ENCODE measurements at places on chromosomes 3 and 15.

DNA sequence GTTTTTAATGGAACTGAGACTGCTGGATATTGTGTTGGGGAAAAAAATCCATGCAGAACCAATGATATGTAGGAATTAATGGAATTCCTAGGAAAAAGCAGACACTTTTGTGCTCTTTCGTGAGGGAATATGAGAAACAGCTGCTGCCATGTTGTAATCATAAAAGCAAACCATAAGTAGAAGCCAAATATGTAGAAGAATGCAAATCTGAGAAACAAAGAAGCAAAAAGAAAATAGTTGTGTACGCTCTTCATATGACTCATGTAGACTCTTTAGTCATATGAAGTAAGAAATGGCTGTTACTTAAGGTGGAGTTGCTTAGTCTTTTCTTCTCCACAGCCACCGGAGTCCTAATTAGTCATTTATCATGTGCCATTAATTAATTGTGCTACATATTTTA lies 298.6 kb upstream of the ZNF717 start:
- DNase-seq = no peak

DNA sequence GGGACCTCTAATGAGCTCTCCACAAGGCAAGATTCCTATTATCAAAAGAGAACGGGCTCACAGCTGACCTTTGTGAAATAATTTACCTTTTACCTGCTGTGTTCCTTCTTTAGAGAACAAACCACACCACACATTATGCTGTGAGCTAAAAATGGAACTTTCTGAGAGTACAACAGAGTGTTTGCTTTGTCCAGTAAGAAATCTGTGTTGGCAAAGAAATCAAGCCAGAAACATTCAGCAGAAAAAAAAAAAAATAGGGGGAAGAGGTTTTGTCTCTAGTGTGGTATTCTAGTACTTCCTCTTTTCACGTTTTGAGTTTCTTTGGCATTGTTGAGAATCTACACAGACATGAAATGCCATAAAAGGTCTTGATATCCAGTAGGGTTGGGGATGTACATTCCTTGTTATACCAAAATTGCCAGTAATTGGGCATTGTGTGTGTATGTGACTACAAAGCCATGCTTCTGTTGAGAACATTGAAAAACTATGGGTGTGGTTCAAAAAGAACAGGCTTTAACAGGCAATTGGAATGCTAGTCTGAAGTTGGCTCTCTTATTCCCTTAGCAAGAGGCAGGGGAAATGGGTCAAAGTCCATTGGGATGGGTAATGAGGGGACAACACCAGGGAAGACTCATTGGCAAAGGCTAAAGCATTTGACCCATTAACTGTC lies 273.5 kb downstream of the NEK10 start:
- no peak for DNase-seq

DNA sequence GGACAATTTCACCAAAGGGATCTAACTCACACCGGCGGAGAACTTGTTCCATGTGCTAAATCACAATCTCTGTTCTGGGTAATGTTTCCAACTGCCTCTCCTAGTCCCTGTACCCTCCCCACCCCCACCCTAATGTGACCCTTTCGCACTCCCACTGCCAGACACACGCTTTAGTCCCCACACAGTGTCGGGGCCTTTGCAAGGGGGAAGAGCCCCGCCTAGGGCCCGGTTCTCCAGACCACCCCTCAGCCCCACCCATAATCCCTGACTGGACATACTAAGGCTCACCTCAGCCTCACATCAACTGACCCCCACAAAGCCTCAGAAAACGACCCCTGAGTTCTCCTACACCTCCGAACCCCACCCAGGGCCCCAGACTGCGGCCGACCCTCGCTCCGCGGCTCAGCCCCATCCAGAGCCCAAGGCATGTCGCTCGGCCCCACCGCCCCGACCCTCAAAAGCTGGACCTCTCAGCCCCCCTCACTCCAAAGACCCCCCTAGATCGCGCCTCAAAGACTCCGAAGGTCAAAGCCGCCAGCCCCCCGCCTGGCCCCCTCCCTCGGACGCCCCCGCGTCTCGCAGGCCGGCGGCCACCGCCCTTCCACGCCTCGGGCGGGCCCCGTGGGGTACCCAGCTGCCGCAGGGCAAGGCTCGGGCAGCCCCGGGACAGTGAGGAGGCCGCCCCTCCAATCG lies 72.0 kb upstream of the MAP4 start:
- no peak for DNase-seq

GRCh38 chr3:126245811-126246727 lies 65.7 kb upstream of the ALDH1L1 start:
- no peak for DNase-seq

- no peak for DNase-seq
These were observed 1102.6 kb upstream of the EPHA6 start for GRCh38 chr3:95711789-95712188.

- no peak for DNase-seq
These were observed 20.0 kb upstream of the CHD2 start for GRCh38 chr15:92879949-92880725.

- no peak for DNase-seq
These were observed 164.5 kb downstream of the SUCNR1 start for GRCh38 chr3:152037953-152038352.

DNA sequence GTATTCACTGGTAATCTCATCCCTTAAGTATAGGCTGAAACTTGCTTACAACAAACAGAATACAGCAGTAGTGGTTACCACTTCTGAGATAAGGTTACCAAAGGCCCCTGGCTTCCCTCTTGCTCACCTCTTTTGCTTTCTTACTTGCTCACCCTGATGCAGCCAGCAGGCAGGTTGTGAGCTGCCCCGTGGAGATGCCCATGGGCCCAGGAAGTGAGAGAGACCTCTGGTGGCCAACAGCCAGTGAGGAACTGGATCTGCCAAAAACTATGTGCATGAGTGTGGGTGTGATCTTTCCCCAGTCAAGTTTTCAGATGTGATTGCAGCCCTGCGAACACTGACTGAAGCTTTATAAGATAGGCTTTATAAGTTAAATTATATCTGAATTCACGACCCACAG lies 48.7 kb downstream of the NMNAT3 start:
- DNase-seq = no peak

DNA sequence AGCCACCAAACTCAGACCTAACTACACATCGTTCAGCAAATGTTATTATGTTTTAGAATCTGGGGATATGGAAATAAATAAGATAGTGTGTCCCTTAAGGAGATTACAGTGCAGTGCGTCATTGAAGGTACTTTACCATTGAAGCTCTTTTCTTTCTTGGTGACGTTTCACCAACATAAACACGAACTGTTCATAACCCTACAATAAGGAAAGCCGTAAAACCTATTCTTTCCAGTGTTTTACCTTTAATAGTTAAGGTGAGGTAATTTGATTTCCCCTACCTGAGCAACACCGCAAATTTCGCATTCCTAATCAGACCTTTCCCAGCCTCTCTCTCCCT lies 826 bp downstream of the CCDC66 start:
- no peak for DNase-seq

DNA sequence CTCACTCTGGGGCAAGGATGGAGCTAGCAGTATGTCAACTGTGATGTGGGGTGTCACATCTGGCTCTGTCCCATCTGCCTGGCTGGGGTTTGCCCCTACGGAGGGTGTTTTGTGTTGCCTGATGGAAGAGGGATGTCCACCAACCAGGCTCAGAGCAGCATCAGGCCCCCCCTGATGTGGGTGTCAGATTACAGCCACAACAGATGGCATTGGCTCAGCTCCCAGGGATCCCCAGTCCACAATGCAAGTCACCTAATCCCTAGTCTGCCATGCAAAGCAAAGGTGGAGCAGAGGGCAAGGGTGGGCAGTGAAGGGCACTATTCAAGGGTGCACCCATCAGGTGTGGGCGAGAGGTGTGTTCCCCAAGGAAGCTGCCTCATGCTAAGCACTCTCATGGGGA lies 48.9 kb upstream of the AMOTL2 start:
- no peak for DNase-seq

- DNase-seq = no peak
These were observed 14.4 kb downstream of the SLC12A6 start for GRCh38 chr15:34323217-34323616.

- DNase-seq = no peak
These were observed 124.8 kb downstream of the CTNNB1 start for GRCh38 chr3:41324156-41324475.

GRCh38 chr3:13670292-13670691 lies 121.4 kb downstream of the FBLN2 start:
- no peak for DNase-seq

GRCh38 chr15:69008056-69008455 lies 6.4 kb upstream of the NOX5 start:
- DNase-seq = no peak

- no peak for DNase-seq
These were observed 30.7 kb upstream of the DUSP7 start for GRCh38 chr3:52086976-52087663.

- DNase-seq = no peak
These were observed 52.3 kb downstream of the CTNNB1 start for GRCh38 chr3:41251593-41251992.

DNA sequence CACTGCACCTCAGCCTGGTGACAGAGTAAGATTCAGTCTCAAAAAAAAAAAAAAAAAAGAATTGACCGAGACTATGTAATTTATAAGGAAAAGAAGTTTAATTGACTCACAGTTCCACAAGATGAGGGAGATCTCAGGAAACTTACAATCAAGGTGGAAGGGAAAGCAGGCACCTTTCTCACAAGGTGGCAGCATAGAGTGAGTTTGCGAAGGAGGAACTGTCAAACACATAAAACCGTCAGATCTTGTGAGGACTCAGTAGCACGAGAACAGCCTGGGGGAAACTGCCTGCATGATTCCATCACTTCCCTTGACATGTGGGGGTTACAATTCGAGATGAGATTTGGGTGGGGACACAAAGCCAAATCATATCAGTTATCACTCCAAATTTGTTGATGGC lies 380.9 kb downstream of the EDEM1 start:
- DNase-seq = no peak

- no peak for DNase-seq
These were observed 93.2 kb downstream of the TP63 start for GRCh38 chr3:189724356-189724755.

DNA sequence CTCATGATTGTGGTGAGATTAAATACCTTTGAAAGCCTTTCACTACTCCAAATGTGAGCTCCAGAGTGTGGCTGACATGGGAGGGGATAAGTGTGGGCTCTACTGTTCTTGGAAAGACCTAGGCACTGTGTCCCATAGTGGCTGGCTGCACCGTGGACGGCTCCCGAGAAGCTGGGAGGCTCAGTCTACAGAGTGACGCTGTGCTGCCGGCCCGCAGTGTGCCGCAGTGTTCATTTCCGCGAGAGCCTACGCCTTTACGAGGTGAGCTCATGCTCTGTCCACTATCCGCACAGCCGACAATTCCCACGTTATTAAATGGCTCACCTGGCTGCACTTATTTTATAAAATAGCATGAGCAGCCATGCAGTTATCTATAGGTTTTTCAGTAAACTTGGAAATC lies 66.9 kb downstream of the MTHFS start:
- DNase-seq = no peak

GRCh38 chr3:166071-166470 lies 30.5 kb upstream of the CHL1 start:
- DNase-seq = no peak

DNA sequence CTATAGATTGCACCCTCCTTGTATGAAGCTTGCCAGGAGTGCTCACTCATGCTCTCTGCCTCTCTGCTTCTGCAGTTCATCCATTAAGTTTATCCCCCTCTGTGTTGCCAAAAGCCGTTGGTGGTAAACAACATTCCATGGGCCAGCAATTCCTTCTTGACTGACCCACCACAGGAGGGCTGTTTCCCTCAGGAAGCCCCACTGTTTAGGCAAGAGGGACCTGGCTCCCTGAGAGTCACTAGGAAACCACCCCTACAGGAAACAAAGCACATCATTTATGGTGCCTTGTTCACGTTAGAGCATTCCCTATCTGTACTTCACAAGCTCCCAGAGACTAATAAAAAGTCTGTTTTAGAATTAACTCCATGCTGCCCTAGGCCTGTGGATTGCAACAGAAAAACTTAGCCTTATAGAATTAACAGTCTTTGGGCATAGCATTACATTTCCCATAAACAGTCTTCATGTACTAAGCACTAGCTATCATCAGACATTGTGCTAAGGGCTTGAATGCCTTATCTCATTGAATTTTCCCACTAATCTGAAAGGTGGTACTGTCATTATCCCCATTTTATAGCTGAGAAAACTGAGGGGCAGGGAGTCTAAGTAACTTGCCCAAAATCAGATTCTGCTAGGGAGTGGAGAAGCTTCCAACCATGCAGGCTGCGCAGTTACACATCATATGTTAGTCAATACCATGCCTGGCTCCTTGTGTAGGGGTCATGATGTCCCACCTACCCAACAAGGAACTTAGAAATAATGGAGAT lies 149.9 kb downstream of the SHQ1 start:
- DNase-seq = no peak

GRCh38 chr3:122382888-122383666 lies at the start of gene MIX23:
MIX23 (minus strand) TSS chr3:122383231; CDS start chr3:122383224, 7 bp downstream.
- DNase-seq = peak; percentile 72

GRCh38 chr3:53628536-53629401 lies 134.4 kb downstream of the CACNA1D start:
- DNase-seq = no peak

- no peak for DNase-seq
These were observed 580.2 kb downstream of the NLGN1 start for GRCh38 chr3:173977747-173978146.

DNA sequence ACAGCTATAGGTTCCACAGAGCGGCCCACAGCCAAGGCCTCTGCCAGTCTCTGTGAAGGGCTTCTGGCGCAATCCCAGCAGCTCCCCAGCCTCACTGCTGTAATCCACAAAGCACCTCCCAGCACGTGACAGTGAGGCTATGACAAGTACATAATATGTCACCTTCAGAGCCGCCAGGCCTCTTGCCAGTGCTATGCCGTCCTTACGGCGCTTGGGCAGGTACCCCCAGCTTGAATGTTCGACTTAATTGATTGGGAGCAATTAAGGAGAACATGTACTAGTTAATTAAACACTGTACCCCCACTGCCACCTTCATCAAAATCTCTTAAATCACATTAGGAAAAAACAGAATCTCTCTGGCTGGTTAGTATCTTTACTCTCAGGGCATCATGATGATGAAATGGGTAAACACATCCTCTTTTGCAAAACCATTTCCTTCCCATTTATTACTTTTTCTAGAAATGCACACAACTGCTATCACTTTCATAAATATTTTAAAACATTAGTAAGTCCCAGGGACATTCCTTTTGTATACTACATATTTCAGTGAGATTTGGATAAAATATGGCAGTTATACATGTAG lies 169.9 kb downstream of the XXYLT1 start:
- DNase-seq = no peak

DNA sequence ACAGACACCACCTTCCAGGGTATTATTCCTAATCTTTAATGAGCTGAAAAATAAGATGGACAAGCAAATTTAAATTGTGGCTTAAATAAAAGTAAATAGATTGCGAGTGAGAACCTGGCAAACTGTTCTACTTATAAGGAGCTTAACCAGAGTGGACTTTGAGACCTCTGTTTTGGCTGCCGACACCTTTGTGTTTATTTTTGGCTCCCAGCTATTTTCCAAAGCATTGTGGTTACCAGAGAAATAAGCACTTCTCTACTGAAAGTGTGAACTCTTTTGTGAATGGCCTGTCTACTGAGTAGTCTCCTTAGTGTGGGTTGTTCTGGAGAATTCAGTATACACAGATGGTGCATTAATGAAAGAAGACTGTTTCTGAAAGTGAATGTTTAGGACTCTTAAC lies 109.4 kb downstream of the ATP8B4 start:
- no peak for DNase-seq

GRCh38 chr3:118781232-118781631 lies 253.4 kb downstream of the IGSF11 start:
- no peak for DNase-seq

Data from stimulated activated CD4-positive, alpha-beta T cell treated with anti-CD3 and anti-CD28 coated beads, Interleukin-1b, Interleukin-23, amount 100 ng/mL, for 1 hour (primary cell).